ENCODE measurements at places on chromosomes 7 and 10.

DNA sequence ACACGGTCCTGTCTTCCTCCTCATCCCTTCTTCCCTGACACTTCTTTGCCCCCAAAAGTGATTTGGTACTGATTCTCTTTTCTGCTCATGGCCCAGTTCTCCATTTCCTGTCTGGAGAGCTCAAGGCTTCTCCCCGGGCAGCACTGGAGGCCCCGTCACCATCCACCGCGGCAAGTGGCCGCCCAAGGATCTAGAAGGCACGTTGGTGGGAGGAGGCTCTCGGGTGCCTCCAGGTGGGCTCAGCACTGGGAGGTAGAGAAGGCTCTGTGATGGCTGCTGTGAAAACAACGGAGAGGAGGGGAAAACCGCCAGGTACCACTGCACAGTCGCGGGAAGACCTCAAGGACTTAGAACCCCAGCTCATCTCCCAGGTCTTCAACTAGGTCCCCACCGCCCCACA lies 134.4 kb downstream of the NEURL1 start:
- DNase-seq = no peak

DNA sequence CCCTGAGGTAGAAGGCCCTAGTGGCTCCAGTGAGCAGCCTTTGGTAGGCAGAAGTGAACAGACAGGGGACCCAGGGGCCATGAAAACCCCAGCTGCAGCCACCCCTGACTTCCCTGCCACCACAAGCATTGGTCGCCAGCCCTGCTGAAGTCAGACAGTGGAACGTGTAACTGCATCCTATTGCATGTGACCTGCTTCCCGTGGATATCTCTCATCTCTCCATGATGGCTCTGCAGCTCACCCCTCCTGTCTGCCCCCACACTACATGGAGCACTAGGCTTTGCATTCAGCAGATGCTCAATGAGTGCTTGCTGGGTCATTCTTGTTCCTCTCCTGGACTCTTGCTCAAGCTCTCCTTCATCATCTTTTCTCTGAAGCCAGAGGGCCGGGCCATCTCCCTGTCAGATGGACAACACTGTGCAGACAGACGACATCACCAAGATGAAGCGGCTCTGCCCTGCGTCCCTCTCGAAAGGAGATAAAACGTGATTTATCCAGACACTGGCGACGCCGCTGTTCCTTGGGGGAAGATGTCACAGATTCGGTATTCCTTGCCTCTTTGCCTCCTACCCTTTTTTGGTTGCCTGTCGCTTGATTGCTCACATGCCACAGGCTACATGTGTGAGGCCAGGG lies 117.5 kb downstream of the SH3PXD2A start:
- DNase-seq = no peak

DNA sequence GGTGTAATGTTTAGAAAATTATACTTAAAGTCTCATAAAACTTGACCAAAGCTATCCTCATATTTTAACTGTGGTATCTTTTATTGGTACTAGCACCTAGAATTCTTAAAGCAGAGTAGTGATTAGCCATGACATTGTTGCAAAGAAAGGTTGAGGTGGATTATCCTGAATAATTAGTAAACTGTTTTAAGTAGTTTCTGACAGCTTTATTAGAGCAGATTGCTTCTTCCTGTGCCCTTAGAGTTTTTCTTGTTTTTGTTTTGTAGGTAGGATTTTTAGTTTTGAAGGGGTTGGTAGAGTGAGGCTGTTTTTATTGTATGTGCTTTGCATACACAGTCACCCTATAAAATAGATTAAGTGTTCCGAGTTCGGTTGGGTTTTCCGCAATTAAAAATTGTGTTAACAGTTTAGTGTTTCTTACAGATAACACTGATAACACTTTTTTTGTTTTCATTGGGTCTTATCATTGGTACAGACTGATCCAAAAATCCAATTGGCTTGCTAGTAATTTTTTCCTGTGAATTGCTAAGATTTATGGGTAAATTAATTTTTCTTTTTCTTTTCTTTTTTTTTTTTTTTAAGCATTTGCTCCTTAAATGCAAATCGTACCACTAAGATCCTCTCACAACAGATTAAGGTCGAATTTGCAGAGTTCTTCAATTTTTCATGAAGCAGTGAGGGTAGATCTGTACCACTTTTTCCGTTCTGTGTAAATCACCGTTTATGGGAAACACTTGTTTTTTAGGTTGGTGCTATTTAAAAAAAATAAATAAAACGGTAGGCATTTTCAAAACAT lies 2.1 kb upstream of the PBLD start:
- no peak for DNase-seq

GRCh38 chr7:102236592-102237287 lies 49.9 kb upstream of the SH2B2 start:
- DNase-seq = no peak

GRCh38 chr7:10632712-10633111 lies 341.0 kb upstream of the PHF14 start:
- DNase-seq = no peak

GRCh38 chr7:98981701-98982100 lies 103.4 kb downstream of the TRRAP start:
- DNase-seq = no peak

DNA sequence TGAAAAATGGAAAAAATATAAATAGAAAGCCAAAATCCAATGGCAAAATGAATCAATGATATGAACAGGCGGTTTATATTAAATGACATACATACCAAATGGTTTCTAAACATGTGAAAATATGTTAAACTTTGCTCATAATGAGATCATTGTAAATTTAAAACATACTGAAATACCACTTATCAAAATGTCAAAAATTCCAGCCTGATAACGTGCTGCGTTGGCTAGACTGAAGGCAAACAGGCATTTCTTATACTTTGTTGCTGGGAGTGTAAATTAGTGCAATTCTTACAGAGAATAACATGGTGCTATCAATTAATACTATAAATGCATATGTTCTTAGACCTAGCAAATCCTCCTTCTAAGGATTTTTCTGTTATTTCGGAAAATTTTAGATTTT lies 225.8 kb upstream of the FAM3C start:
- no peak for DNase-seq

DNA sequence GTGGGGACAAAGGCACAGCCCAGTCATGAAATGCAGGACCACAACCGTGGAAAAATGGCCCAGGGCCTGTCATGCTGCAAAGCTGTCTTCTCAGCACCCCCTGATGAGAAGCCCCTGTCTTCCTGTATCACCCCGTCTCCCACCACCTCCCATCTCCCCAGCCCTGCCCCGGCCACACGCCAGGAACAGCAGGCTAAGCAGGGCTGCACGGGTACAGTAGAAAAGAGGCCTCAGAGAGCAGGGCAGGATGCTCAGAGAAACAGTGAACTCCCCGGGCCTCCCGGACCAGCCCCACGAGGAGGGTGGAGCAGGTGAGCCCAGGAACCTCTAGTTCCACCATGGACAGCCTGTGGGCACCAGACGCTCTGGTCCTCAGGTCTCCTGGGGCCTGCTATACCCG lies 77.7 kb downstream of the FAM53B start:
- no peak for DNase-seq

GRCh38 chr10:28463141-28463540 lies 69.8 kb upstream of the WAC start:
- DNase-seq = no peak

GRCh38 chr10:60123668-60124067 lies 217.3 kb upstream of the CCDC6 start:
- no peak for DNase-seq

GRCh38 chr7:46756996-46757395 lies 824.9 kb downstream of the TNS3 start:
- DNase-seq = no peak

GRCh38 chr7:11434366-11434765 lies 397.6 kb downstream of the THSD7A start:
- DNase-seq = no peak

DNA sequence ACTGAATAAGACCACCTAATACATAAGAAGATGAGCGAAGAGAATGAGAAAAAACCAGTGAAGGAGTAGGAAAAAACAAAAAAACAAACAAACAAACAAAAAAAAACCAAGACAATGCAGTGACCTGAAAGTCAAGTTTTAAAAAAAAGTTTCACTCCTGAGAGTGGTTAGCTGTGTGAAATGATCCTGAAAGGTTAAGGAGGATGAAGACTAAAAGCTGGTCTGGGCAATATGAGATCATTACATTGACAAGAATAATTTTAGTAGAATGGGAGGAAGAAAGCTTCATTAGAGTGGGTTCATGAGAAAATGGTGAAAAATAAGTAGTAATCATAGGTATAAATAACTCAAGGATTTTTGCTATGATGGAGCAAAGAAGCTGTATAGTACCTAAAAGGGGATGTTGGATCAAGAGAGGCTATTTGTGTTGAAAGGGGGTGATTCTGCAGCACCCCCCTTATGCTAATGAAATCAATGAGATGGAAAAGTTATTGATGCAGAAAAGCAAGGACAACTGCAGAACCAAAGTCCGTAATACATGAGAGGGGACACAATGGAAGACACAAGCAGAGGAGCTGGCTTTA lies 80.2 kb downstream of the KMT2C start:
- no peak for DNase-seq

DNA sequence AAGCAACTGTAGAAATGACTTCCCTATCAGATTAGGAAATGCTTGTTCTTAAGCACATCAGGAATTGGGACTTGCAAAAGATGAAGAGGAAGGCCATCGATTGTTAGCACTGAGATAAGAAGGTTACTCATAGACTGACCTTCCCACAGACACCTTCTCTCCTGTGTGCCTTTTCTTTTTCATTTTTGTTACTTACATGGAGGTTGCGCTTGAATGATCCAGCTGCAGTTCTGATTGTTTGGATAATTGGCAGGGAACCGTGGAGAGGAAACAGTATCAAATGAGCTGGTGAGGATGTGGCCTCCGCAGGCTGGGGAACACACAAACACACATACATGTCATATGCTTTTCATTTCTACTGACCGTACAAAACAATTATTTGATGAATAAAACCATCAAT lies 134.9 kb upstream of the RSU1 start:
- no peak for DNase-seq

All from T-helper 17 cell (primary cell).